ENCODE measurements at places on chromosomes 11 and 22.

DNA sequence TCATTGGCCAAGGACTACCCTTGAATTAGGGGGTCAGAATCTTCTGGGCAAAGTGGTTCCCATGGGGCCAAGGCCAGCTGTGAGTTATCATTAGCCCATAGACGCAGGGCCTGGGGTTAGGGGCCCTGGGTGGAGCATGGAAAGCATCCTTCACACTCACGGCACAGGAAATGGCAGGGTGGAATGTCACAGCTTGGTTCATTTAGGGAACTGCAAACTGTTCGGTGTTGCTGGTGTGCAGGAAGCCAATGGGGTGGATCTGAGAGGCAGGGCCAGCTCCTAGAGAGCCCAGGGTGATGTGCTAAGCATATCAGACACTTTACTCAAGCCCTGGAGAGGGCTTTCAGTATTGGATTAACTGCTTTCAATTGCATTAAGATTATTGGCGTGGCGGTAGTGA, 42.9 kb downstream of the TECTA start:
- no peak for DNase-seq

- no peak for DNase-seq
These were observed 315.1 kb upstream of the API5 start for GRCh38 chr11:42996421-42997307.

DNA sequence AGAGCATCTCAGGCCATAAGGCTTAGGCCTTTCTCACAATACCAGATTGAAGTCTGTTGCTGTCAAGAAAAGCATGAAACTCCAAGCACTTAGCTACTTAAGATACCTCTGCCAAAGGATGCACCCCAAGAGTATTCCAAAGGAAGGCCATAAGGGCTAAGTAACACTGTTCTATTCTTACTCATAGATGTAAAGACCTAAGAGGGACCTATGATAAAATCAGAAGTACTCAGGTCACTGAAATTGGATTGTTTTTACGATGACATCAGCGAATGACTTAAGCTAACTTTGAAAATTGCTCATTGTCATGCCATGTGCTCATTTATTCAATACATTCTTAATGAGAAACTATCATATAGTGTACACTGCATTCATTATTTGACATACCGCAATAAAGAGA, 172.8 kb downstream of the KCNA4 start:
- no peak for DNase-seq

- no peak for DNase-seq
These were observed 117.1 kb downstream of the LDLRAD3 start for GRCh38 chr11:36060926-36061325.

- no peak for DNase-seq
These were observed 102.6 kb upstream of the RASSF10 start for GRCh38 chr11:12906501-12906900.

GRCh38 chr22:43060183-43060582, 29.0 kb downstream of the TTLL1 start:
- no peak for DNase-seq

DNA sequence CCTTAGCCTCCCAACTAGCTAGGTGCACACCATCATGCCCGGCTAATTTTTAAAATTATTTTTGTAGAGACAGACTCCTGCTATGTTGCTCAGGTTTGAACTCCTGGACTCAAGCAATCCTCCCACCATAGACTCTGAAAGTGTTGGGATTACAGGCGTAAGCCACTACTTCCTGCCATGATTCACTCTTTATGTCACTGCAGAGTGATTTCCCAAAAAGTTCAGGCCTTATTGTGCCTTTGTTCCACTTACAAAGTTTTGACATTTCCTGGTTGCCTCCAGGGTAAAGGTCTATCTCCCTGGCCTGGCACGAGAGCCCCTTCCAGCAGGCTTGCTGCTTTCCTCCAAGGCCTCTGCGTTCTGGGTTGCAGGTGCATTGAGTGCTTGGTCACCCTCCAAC, 44.6 kb upstream of the RIC3 start:
- no peak for DNase-seq

GRCh38 chr22:36546092-36546804, 17.3 kb upstream of the EIF3D start:
- no peak for DNase-seq

DNA sequence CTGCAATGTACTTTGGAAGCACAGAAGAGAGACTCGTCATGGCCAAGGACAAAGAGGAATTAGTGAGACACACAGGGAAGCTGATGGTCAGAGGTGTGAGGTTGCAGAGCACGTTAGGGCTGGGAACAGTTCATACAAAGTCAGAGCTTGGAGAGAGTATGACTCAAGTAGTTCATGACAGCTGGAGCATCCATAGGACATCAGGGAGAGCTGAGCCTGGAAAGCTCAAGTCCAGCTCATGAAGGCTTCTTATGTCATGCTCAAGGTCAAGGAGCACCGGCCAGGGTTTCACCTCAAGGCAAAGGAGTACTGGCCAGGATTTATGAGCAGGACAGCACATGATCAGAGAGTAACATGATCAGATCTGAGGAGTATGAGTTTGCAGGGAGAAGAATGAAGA, 64.6 kb upstream of the CHST1 start:
- DNase-seq, result no peak

GRCh38 chr11:76625472-76626186, 44.9 kb downstream of the LRRC32 start:
- no peak for DNase-seq

DNA sequence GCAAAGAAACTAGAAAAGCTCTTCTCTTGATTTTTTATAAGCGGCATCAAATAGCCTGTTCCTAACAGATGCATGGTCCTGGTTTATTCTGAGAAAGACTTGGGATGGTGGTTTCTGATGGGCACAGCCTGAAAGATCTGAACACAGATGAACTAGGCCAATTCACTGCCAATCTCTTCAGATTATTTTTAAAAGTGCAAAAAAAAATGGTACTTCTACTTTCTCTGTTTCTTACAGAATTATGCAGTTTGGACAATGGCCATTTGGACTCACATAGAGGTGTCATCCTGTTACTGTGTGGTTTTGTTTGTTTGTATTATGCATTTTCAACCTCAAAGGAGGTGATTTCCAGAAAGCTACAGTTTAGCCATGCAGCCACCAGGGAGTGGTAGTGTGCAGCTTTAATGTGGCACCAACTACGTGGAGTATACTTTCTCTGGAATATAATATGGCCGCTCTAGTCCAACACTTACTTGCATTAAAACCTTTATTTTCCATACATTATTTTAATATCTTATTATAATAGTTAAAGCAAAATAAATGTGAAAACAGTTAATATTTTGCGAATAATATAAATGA, 469.8 kb upstream of the KIRREL3 start:
- no peak for DNase-seq

GRCh38 chr11:1879941-1880720, 11.6 kb downstream of the PRR33 start:
- no peak for DNase-seq

DNA sequence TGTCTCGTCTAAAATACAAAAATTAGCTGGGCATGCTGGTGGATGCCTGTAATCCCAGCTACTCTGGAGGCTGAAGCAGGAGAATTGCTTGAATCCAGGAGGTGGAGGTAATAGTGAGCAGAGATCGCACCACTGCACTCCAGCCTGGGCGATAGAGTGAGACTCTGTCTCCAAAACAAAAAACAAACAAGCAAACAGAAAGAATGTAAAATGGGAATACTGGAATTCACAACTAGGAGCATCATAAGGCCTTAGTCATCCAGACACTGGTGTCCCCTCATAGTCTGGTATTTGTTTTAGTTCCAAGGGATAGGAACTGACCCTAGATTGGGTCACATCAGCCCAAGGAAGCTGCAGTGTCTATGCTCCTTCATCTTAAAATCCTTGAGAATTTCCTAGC, 520.8 kb downstream of the NELL1 start:
- DNase-seq, result no peak

- DNase-seq, result no peak
These were observed 41.1 kb downstream of the DIXDC1 start for GRCh38 chr11:111978028-111978771.

DNA sequence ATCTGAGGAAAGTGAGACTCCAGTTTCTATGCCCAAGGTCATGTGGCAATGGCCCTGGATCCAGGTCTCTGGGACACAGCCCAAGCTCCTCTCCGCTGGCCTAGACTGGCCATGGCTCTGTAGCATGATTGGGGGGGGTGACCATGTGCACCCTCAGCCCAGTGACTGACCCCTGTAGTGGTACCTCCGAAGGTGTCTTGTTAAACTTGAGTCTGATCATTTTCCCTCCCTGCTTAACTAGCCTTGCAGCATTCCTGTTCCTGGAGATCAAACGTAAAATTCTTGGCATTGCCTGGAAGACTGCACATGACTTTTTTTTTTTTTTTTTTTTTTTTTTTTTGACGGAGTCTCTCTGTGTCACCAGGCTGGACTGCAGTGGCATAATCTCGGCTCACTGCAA, 1116.0 kb downstream of the TBC1D22A start:
- DNase-seq, result no peak

DNA sequence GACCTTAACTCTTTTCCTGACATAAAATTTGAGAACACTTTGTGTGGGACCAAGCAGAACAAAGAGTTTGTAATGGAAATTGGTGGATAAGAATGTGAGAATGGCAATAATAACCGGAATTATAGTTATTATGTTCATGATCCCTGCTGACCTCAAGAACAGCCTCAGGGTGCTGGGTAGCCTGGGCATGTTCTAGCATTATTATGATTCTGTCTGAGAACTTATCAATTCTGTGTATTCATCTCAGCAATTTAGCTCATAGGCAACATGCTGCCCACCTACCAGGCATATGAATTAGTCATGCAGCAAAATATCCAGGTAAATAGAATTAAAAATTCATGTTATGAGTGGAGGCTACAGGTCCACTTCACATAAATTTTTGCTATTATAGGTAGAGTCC, 61.9 kb downstream of the CTSC start:
- no peak for DNase-seq

- DNase-seq, result no peak
These were observed 4.1 kb upstream of the MRPL48 start for GRCh38 chr11:73783483-73784020.

- no peak for DNase-seq
These were observed 770 bp downstream of the METTL15 start for GRCh38 chr11:28108958-28109357.

GRCh38 chr11:19718051-19718450, 5.4 kb downstream of the NAV2 start:
- DNase-seq, result no peak

DNA sequence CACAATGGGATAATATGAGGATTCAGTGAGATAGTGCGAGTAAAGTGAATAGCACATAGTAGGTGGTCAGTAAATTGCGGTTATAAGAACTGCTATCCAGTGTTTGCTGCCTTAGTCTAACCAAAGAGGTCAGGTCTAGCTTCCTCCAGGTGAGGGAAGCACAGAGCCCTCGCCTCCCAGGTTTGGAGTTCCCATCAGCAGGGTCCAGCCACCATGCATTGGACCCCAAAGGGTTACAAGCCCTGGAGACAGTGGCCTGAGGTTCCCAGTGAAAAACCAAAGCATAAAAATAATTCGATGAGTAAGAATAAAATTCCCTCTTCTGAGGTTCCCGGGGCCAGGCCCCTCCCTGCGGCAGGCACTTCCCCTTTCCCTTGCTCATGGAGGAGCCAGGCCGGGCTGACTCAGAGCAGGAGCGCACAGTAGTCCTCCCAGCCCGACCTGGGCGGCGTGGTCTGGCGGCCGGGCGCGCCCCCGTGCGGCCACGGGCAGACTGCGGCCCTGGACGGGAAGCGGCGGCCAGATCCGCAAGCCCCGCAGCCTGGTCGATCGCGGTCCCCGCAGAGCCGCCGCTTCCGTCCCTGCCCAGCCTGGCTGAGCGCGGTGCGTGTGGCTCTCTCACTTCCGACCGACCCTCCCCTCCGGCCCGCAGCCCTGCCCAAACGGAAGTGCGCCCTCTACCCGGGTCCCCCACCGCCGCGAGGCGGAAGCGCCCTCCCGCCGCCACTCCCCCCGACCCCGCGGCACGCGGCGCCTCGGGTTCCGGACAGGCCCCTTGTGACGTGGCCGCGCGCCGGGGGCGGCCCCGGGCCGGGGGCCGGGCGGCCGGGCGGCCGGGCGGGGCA, at the start of gene SLC39A13:
SLC39A13 (plus strand) TSS at position 845 of the 845 bp plus-strand sequence. CDS start 1,505 bp downstream, outside the sequence.
- peak; percentile 85 for DNase-seq

- no peak for DNase-seq
These were observed 1.5 kb downstream of the TANGO2 start for GRCh38 chr22:20022231-20022977.

DNA sequence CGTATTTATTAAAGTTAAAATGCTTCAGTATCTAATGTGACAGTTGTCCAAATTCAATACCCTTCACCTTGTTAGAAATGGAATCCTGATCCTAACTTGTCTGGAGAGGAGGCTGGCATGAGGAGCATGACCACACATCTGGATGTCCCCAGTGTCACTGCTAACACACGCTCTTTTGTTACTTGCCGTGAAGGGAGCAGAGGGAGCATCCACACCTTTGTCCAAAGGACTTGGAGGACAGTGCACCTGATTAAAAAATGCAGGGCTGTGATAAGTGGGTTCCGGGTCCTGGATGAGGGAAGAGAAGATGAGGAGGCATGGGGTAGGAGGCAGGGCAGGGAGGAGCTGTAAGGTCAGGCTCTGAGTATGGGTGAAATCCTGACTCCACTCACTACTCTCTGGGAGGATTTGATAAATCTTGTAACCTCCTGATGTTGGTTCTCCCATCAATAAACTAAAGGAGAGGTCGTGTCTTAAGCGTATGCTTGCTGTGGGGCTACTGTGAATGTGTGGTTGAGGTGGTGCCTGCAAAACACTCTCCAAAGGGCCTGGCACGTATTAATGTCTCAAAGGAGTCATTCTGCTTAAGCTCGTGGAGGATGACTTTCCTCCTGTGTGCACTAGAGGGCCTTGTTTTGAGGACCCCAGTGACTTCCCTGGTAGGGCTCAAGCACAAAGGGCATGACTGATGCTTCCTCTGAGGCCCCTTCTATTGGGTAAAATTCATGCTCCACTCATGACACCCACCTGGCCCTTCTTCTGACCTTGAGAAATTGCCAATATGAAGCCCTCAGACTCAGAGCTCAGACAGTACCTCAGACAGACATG, 16.8 kb upstream of the IGLL5 start:
- DNase-seq, result no peak

GRCh38 chr11:12693094-12693478, 18.9 kb downstream of the TEAD1 start:
- no peak for DNase-seq

DNA sequence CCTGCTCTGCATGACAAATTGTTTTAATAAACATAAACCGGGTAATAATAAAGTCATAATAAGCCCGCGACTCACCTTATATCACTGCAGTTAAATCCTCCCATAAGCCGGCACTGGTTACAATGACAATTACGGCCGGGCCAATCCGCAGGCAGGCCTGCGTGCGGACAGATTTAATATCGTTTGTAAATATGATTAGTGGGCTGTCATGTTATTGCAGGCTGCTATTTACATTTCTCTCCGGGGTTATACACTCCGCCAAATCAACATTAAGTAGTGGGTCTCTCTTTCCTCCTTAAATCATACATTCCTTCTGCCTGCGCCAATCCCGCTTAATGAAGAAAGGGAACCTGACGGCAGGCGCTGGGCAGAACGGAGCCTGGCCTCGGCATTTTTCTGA, 51.8 kb upstream of the LMO1 start:
- no peak for DNase-seq

- DNase-seq, result no peak
These were observed 148.1 kb downstream of the SPON1 start for GRCh38 chr11:14110629-14111028.

All from T-helper 22 cell (primary cell).